NCI-H82 (cell line): ENCODE measurements at places on chromosomes 12 and 14.
A peak's percentile ranks its signal among the peaks of the same experiment; 100 is the strongest.

- no peak for DNase-seq
Measured at GRCh38 chr12:50322206-50322605, 38.9 kb upstream of the LIMA1 start.

- DNase-seq, result no peak
Measured at GRCh38 chr12:18483698-18484325, 222.5 kb downstream of the PIK3C2G start.

GRCh38 chr12:48542300-48542928 lies 17.0 kb downstream of the OR8S1 start:
- DNase-seq, result peak; percentile 66

GRCh38 chr12:16844875-16845274 lies 238.9 kb upstream of the LMO3 start:
- DNase-seq, result no peak

DNA sequence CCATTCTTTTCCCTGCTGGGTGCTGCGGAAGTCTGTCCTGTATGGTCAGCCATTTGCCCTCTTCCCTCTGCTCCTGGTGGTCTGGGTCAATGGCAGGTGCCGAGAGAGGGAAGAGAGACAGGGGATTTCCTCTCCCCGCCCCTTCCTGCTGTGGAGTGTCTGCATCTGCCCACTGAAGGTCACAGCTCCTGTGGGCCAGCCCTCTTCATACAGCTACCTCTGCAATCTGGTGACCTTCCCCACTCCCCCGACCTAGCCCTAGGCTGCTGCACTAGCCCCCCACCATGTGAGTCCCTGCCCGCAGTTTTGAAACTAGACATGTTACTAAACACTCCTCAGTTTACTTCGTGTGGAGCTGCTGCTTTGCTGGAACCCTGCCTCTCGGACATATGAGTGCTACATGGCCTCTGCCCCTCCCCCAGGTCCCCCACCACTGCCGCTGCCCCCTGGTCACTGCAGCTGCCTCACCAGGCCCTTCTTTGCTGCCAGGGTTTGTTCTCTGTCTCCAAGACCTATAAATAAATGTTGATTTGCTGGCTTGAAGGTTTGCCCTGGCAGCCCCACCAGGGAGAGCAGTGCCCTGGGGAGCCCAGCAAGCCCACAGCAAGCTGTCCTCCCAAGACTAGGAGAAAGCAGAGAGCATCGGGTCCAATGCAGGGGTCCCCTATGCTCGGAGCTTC lies 102.9 kb downstream of the DPF3 start:
- no peak for DNase-seq

GRCh38 chr12:14612250-14612649 lies 44.6 kb upstream of the PLBD1 start:
- DNase-seq, result no peak

DNA sequence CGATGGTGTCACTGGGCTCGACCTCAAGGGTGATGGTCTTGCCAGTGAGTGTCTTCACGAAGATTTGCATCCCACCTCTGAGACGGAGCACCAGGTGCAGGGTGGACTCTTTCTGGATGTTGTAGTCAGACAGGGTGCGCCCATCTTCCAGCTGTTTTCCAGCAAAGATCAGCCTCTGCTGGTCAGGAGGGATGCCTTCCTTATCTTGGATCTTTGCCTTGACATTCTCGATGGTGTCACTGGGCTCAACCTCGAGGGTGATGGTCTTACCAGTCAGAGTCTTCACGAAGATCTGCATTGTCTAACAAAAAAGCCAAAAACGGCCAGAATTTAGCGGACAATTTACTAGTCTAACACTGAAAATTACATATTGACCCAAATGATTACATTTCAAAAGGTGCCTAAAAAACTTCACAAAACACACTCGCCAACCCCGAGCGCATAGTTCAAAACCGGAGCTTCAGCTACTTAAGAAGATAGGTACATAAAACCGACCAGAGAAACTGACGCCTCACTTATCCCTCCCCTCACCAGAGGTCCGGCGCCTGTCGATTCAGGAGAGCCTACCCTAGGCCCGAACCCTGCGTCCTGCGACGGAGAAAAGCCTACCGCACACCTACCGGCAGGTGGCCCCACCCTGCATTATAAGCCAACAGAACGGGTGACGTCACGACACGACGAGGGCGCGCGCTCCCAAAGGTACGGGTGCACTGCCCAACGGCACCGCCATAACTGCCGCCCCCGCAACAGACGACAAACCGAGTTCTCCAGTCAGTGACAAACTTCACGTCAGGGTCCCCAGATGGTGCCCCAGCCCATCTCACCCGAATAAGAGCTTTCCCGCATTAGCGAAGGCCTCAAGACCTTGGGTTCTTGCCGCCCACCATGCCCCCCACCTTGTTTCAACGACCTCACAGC lies 717 bp downstream of the UBC start:
- no peak for DNase-seq
